Endothelial cell (in vitro differentiated cells): ENCODE measurements at places on chromosomes 5 and 9.
A peak's percentile ranks its signal among the peaks of the same experiment; 100 is the strongest.

- peak; percentile 43 for DNase-seq
These were observed 1.5 kb downstream of the CLIC3 start for GRCh38 chr9:136994888-136995230.

DNA sequence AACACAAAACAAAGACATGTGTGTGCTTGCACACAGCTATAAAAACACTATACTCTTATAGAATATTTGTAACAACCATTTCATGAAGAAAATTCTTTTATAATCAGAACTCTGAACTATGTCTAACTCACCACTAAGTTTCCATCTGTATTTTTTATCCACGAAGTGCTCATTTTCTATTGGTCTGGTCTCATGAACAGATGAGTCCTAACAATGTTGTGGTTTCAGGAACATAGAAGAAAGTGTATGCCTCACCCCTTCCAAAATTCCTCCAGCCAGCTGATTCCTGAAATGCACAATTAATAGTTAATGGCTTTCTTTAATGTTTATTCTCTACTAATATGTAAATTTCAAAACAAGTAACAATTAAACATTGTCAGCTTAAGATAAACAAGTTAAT, 325.3 kb upstream of the GRAMD2B start:
- no peak for DNase-seq

- DNase-seq: no peak
These were observed 1.8 kb upstream of the PROP1 start for GRCh38 chr5:177997846-177998245.

DNA sequence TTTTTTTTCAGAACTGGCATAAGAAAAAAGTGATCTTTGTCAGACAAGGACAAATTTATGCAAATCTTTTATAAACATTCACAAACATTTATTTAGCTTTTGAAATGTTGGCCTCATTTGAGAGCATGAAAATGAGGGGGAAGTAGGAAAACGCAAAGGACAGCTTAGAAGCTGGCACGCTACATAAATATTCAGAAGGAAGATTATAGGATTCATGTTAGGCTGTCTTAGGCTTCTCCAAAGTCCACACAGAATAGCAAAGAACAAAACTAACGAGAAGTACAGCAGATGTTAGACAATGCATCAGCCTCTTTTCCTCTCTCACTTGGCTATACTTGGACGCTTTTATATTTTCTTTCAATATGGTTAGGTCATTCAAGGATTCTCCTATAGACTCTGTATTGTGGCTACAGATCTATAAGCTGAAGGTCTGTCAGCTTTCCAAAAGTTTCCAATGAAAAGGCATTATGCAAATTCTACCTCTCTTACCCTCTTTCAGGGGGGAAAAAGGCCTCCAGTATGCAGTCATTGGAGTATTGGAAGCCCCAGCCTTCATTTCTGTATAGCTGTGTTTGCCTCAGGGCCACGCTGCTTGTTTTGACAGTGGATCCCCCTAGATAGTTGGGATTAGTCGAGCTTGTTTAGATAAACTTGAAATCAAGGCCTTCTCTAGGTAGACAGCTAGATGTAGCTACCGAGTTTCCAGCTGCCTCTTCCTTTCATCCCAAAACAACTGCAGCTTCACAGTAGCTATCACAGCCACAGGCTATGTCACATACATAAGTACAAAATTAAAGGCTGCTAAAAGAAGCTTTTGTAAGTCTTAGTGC, 153.0 kb downstream of the DENND1A start:
- no peak for DNase-seq

GRCh38 chr9:136342181-136343120, 15.1 kb downstream of the GPSM1 start:
- DNase-seq: peak; percentile 87

DNA sequence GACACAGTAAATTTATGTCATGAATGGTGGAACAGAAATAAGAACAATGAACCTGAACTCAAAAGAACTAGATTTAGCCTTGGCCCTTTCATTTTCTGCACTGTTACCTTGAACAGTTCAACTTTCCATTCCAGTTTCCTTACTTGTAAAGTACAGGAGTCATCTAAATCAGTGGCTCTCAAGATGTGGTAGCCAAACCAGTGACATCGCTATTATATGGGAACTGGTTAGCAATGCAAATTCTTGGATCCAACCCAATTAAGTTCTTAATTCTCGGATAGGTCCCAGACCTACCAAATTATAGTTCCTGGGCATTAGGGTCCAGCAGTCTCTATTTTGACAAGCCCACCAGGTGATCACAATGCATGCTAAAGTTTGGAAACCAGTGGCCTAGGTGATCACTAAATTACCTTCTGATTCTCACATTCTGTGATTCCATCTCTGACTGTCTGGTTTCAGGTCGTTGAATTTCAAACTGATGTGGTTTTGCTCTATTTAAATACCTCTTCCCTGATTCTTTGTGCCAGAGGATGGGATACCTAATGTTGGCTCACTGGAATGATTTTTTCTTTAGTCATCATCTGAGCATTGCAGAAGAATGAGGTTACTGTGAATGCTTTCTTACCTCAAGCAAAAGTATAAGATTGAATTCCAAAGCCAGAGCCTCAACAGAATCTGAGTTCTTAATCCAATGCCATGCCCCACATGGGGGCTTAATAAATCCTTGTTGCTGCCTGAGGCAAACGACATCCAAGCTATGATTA, 253.8 kb downstream of the ENC1 start:
- DNase-seq: no peak
